ENCODE measurements at places on chromosomes 1 and 21. TPM values are rescaled to one million over a fixed set of nuclear protein-coding genes. Genes with fewer than 3 reads are reported as not detected.

- DNase-seq, result no peak
Measured at GRCh38 chr21:42608446-42608845, 45.0 kb upstream of the PDE9A start.

DNA sequence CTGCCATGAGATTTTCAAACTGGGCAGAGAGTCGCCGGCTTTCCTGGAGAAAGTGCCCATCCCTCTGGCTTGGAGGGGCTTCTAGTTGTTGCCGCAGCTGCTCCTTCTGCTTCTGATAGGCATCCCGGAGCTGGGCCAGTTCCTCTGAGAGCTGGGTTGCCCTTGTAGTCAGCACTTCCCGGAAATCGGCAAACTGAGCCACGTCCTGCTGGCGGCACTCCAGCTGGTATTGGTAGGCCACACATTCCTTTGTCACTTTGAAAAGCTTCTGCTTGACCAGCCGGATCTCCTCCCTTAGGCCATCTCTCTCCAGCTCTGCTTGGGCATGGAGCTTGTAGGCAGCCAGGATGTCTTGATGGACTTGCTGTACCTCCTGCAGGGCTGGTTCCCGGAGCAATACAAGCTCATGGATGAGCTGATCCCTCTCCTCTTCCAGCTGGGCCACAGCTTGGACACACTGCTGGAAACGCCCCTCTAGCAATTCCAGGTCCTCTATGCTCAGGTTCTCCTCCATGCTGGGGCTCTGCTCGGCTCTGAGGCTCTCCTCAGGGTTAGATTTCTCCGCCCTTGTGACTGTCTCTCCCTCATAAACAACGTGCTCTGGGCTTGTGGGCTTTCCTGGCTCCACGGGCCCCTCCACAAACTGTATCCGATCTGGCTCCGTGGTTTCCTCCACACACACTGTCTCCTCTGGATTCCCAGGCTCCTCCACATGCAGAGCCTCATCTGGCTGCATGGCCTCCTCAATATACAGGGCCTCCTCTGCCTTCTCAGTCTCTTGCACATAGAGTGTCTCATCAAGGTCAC, 7.3 kb downstream of the SYNC start:
- DNase-seq, result peak; percentile 81

GRCh38 chr1:226754793-226755533, 15.9 kb upstream of the ITPKB start:
- no peak for DNase-seq

GRCh38 chr1:2300851-2301606, 72.9 kb downstream of the SKI start:
- DNase-seq, result no peak

DNA sequence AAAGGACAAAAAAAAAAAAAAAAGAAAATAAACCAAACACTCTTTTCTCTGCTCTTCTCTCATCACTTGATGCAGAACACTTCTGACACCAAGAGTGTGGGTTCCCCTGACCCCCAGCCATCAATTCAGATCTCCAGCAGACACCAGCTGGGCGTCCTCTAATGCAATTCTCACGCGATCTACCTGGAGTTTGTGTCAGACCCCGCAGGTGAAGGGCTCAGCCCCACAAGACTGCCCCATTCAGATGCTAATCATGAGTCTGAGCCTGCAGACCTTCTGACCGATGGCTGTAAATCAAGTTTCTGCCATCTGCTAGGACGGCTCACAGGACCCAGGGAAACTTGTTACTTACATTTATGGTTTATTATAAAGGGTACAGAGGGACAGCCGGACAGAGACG, 133.6 kb upstream of the C1orf174 start:
- no peak for DNase-seq

- DNase-seq, result no peak
Measured at GRCh38 chr1:157504646-157505045, 47.7 kb downstream of the FCRL5 start.

- DNase-seq, result no peak
Measured at GRCh38 chr21:40689217-40689616, 157.7 kb downstream of the DSCAM start.

- no peak for DNase-seq
Measured at GRCh38 chr1:202014060-202014459, 3.7 kb downstream of the ELF3 start.

DNA sequence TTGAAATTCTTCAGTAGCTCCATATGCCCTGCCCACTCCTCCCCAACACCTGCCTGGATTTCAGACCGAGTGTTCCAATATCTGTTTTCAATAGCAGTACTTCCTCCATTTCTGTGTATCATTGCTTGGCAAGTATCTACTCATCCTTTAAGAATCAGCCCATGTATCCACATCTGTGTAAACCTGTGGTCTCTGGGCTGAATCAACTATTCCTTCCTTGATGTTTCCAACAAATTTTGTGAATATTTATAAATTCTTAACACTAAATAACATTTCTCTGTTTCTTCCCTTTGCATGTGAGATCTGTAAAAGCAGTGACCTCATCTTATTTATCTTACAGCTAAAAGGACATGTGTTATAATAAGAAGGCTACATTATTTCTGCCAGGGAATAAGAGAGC, 26.0 kb upstream of the UAP1 start:
- no peak for DNase-seq

The OR6Y1 gene
- total RNA-seq, result not detected

The OR2T2 gene
- total RNA-seq, result not detected

The HPCA gene
- not detected for total RNA-seq

The CD48 gene
- not detected for total RNA-seq
